ENCODE measurements at places on chromosomes 1 and 21. TPM values are rescaled to one million over a fixed set of nuclear protein-coding genes. Genes with fewer than 3 reads are reported as not detected.

Gene RNF11
- 14.9 TPM for total RNA-seq

Gene OR2T2
- total RNA-seq, result not detected

Gene CA14
- total RNA-seq, result not detected

Gene ZBTB48
- 18.3 TPM for total RNA-seq

Gene SPRR2B
- not detected for total RNA-seq

Gene LMX1A
- not detected for total RNA-seq

Gene DMRTA2
- total RNA-seq, result 0.07 TPM

Gene CENPS
- 21.5 TPM for total RNA-seq

Gene OXCT2
- 0.67 TPM for total RNA-seq

Gene ZNF593OS
- not detected for total RNA-seq

Gene ZBTB17
- total RNA-seq, result 34.8 TPM

Gene AMY1C
- not detected for total RNA-seq

Gene TTLL10
- total RNA-seq, result not detected

Gene LENEP
- 0.99 TPM for total RNA-seq

- no peak for DNase-seq
Measured at GRCh38 chr1:29290414-29290985, 54.2 kb downstream of the PTPRU start.

DNA sequence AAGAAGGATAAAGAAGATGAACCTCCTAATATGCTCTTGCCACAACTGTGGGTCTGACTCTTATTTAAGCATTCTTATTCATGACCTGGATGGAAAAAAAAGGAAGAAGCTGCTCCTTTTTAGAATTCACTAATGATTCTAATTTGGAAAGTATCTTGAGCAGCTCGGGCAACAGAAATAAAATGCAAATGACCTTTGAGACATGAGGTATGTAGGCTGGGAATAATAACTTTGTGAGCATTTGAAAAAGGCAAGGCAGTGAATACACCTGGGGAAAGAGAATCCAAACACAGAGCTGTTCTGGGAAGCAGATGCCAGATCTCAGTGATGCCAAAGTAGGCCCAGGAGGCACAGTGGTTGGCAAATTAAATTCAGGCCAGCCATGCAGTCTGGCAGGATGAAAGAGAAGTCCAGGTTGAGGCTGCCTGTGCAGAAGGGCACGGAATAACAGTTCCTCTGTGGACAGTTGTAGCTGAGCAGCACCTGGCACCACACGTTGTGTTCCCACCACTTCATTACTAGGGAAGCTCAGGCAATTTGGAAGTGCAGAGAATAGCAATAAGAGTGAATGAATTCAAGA is 320.8 kb upstream of the ST6GALNAC5 start:
- no peak for DNase-seq

- DNase-seq, result no peak
Measured at GRCh38 chr1:182633657-182634281, 29.6 kb upstream of the RGS16 start.

DNA sequence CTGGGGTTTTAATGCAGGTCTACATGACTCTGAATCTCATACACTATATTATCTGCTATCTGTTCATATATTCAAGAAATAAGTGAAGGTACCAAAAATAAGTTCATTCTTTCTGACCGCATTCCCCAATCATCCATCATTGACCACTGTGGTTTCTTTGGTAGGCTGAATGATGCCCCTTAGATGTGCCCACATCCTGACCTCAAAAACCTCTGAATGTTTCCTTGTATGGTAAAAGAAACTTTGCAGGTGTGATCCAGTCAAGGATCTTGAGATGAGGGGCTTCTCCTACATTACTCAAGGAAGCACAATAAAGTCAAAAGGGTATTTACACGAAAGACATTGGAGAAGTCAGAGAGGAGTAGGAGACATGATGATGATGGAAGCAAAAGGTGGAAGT is 60.6 kb upstream of the LRRC8B start:
- DNase-seq, result peak; percentile 47

DNA sequence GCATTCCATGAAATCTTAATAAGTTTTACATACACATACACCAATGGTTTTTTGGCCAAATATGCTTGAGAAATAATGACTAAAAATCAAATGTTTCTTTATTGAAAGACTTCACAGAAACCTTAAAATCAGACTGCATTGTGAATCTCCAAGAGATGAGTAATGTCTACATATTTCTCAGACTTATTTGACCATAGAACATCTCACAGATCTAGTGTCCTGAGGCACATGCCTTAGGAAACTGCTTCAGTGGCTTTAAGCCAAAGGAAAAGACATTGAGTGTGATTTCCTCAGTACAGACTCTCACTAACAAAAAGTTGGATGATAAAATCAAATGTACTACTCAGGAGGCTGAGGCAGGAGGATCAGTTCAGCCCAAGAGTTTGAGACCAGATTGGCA is 6.2 kb upstream of the C1orf105 start:
- no peak for DNase-seq

DNA sequence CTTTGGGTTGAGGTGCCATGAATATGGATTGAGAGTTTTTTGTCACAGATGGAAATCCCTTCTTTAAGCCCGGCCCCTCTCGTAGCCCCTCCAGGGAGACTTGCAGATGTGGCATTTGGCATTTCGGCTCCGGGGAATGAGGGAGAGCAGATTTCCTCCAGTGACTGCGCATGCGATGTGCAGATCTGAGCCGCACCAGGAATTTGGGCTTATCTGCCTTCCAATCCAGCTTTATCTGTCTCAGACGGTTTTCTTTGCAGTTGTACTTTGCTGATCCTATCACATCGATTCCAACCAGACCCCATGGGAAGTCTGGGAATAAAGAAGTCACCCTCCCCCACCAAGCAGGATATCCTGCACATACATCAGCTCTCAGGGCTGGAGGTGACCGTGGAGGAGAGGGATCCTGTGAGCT is 11.7 kb downstream of the KIF26B start:
- no peak for DNase-seq

GRCh38 chr1:84700070-84700469 is 9.8 kb upstream of the SSX2IP start:
- no peak for DNase-seq

DNA sequence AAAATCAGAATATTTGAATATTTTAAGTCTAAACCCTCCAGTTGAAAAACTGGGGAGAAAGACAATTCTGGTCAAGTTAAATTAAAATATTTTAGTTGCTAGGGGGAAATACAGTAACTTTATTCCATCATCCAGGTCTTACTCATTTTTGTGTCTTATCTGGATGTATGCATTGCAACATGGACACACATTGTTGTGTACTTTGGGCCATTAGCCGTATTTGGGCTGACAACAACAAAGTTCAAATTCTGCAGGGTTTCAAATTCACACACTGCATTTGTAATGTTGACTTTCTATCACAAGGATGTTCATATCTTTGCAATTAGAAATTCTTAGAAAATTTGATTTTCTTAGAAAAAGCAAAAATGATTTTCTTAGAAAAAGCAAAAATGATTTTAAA is 249.3 kb downstream of the BACH1 start:
- no peak for DNase-seq

GRCh38 chr1:87888446-87888845 is 559.8 kb downstream of the LMO4 start:
- DNase-seq, result no peak

DNA sequence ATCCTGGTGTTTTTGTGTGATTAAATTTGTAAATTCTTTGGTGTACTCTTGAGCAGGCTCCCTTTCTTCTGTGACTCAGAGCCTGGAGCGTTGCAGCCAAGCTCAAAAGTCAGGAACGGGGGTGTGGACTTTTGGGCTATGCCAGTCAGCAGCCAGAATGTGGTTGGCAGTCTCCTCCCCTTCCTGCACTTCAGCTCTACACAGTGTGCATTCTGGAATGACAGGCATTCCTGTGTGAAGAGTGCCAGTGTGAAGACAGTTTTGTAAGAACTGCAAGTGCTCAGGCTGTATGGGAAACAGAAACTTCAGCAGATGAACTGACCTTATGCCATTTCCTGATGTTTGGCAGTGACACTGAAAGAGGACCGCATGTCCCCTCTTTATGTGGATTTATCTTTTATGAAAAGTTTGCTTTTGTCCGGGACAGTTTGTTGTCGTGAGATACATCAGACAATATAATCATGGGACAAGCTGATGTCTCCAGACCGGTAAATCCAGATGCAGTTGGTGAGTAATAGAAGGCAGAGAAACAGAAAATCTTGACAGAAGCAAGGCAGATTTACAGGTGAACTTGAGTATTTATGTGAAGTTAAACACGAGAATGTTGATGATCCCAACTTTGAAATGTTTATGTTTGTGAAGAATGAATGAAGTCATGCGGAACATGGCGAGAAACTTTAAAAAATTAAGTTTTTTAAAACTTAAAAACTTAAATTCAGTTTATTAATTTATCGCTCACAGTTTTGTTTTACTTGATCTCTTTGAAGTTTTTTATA is 67.7 kb upstream of the RCC1 start:
- DNase-seq, result peak; percentile 48

GRCh38 chr1:227798078-227798802 is 17.2 kb upstream of the PRSS38 start:
- DNase-seq, result no peak

DNA sequence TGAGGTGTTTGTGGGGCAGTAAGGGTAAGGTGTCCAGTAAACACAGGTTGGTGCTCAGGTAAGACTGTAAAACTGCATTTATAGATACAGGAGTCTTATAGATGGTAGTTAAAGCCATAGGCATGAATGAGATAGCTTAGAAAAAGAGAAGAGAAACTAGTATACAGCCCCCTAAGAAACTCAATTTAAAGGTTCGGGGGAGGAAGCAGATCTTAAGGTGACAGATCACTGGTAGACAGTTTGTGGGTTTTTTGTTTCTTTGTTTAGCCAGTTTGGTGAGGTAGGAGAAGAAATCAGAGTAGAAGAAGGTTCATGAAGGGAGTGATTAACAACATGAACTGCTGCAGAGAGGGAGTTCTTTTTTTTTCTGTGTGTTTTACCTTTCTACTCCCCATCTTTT is 6.1 kb upstream of the AGO3 start:
- DNase-seq, result no peak

DNA sequence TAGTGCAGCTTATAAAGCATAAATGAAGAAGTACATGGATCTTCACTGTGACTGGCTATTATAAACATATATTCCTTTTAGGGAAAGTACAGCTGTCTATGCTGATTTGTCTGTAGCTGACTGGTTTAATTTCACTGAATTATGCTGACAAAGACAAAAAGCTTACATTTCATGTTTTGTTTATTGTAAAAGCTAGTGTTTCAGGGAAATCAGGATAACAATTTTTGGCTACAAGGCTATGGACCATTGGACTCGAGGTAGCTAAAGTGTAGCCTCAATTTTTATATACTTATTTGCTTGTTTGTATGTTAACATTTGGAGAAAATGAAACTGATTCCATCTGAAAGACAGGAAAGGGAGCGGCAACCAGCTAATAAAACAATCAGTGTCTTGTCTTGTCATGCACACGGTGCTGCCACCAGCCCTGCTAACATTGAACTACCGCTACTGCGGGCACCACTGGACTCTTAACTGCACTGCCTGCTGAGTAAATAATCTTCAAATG is 480.2 kb downstream of the COL11A1 start:
- no peak for DNase-seq

- no peak for DNase-seq
Measured at GRCh38 chr21:18178509-18178908, 66.1 kb upstream of the CHODL start.

DNA sequence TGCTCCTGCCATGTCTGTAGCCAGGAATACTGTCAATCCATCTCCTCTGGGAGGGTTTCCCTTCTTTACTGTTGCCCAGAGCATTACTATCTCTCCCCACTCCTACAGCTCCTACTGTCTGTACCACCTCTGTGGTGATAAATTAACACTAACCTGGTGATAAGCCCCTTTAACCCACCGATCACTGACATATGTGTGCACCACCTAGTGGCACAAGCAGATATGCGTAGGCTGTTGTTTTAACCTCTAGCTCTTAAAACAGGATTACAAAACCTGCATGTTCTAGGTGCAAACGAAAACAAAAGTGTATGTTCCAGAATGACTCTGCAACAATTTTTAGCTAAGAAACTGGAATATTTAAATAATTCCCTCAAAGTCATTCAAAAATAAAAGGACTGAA is 93.9 kb upstream of the BEND5 start:
- peak; percentile 18 for DNase-seq

DNA sequence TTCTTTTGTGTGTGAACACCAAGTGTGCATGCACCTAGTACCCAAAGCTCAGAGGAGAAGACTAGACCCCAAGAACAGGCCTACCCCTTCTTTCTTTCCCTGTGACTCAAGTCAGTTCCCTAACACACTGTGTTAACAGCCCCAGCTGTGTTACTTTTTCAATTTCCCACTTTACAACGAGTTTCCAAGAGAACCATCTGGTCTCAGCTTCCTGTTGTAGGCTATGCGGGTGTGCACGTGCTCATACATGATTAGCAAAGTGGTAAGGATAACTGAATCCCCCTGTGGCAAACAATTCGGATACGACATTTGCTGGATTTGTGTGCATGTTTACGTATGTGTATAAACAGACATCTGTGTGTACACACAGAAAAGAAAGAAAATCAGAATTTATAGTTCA is 17.9 kb downstream of the IFNAR2 start:
- no peak for DNase-seq

GRCh38 chr1:241101622-241102021 is 255.4 kb downstream of the RGS7 start:
- DNase-seq, result no peak

DNA sequence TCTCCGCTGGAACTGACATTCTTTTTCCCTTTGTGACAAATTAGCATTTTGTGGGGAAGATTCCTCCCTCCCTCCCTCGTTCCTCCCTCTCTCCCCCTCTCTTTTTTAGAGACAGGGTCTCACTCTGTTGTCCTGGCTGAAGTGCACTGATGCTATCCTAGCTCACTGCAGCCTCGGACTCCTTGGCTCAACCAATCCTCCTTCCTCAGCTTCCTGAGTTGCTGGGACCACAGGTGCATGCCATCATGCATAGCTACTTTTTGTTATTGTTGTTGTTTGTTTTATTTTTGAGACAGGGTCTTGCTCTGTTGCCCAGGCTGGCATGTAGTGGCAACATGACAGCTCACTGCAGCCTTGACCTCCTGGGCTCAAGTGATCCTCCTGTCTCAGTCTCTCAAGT is 6.8 kb upstream of the SKI start:
- no peak for DNase-seq

- peak; percentile 81 for DNase-seq
Measured at GRCh38 chr1:44714944-44715571, 15.9 kb downstream of the RNU5D-1 start.

- DNase-seq, result no peak
Measured at GRCh38 chr1:98903261-98903660, 101.4 kb downstream of the PLPPR5 start.

DNA sequence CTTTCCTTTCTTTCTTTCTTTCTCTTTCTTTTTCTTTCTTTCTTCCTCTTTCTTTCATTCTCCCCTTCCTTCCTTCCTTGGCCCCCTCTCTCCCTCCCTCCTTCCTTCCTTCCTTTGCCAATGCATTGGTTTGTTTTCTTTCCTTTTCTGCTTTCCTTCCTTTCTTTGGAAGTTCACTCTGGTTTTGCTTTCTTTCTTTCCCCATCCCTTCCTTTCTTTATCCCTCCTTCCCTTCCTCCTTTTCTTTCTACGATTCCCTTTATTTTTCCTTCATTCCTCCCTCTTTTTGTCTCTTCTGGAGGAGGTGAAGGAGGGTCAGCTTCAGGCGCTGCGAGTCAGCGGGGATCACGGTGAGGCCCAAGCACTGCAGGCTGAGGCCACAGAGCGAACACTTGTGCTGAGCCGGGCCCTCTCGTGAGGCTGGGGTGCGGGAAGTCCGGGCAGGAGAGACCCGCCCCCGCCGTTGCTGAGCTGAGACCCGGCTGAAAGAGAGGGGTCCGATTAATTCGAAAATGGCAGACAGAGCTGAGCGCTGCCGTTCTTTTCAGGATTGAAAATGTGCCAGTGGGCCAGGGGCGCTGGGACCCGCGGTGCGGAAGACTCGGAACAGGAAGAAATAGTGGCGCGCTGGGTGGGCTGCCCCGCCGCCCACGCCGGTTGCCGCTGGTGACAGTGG is 1.5 kb downstream of the SIM2 start:
- DNase-seq, result no peak

Measured in activated naive CD4-positive, alpha-beta T cell treated with anti-CD3 and anti-CD28 coated beads for 36 hours (primary cell).